ENCODE measurements at places on chromosomes 5 and 9.

DNA sequence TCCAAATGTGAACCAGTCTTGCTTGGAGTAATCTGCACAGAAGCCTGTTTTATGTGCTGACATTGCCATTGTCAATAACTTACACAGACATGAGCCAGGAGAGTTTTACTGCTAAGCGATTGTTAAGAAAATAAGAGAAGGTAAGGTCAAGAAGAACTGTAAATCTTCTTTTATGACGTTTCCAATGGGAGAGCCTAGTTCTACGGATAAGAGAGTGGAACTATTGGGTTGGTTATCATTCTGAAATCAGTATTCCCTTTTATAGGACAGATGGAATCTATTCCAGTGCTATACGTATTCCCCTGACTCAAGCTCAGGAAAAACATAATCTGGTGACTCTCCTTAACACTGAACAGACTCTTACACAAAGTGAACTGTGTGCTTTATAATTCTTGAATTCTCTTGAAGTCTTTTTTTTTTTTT lies 137.9 kb upstream of the OTULINL start:
- no peak for DNase-seq

DNA sequence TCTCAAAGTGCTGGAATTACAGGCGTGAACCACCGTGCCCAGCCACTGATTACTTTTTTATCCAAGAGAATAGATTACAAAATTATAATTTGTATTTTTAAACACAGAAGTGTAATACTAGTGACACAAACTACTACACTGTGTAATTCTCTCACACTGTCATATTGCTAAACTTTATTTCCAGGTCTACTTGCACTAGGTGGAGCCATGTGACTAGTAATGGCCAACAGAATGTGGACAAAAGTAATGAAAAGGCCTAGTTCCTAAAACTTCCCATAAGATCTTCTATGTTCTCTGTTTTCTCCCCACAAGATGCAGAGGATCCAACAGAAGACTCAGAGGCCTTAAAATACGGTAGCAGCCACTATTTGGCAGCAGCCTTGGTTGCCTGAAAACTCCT lies 27.3 kb downstream of the NADK2 start:
- no peak for DNase-seq

DNA sequence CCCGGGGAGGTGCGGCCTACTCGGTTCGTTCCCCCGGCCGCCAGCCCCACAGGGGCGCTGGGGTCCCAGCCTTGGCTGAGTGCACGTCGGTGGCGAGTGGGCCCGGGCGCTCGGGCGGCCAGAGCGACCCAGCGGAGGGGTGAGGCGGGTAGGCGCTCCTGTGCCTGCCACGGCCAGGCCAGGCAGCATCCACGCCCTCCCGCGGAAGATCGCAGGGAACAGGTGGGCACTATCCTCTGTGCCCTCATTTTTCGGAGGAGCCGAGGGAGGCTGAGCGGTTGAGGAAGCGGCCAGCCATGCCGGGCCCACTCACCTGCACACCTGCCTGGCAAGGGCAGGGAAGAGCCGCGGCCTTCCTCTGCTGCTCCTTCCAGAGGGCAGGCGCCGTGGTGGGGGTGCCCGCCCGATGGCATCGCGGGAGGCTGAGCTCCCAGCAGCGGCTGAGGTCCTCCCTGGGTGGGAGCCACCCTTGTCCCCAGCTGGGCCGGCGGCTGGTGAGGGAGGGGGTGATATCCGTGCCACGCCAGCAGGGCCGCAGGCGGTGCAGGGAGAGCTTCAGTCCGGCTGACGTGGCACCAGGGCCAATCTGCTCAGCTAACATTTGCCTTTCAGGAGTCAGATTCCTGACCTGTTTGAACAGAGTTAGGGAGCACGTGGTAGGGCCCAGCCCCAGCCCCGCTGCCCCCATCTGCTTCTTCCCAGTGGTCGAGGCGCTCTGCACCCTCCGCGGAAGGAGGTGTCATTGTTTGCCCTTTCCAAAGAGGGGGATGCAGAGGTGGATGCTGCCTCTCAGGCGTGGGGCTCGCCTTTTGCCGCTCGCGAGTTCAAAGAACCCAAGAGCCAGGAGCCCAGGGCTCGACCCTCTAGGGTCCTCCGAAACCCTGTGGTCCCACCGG lies 1.6 kb upstream of the SEC16A start:
- peak; percentile 16 for DNase-seq

DNA sequence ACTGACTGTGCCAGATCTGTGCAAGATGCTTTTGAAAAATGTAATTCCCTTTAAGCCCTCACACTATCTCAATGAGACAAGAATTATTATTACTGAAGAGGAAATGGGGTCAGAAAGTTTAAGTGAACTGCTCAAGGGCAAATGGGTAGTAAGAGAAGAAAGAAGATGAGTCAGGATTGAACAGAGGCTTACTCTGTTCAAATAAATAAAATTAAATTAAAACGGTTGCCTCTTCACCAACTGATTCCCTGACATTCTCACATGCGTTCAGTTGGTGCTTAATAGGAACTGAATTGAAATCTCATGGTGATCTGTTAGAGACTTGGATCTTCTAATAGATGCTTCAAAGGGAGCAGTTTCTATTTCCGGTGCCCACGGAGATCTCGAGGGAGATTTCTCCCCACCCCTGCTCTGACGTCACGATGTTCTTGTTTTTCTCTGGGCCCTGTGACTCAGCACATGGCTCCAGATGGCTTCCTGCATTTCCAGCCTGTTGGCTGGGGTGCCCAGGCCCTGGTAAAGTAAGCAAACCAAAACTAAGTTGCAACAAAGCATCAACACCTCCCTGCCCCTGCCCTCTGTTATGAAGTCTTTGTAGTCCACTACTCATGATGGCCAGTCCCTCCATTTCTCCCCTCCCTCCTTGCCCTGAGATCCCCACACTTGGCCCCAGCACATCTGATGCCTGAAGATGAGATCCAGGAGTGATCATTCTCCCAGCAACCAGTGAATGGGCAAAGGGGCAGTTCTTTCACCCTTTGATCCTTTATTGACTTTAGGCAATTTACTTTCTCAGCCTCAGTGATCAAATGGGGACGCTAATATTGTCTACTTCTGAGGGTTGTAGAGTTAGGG lies 106.1 kb upstream of the CPEB4 start:
- peak; percentile 62 for DNase-seq

DNA sequence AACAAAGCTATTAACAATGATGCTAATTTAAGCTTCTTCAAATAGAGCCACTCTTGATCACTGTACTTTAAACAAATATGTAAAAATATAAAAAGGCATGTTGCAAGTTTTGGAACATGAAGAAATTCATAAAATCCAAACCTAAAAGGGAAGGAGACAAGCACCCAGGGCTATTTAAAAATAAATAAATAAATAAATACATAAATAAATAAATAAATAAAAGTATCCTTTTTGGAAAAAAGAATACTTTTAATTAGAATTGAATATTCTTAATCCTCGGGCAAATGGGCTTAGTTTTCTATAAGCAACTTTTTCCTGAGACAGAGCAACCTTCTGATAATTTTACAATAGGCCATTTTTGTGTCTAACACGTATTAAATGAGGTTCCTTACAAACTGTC lies 147.5 kb upstream of the PCA3 start:
- no peak for DNase-seq

DNA sequence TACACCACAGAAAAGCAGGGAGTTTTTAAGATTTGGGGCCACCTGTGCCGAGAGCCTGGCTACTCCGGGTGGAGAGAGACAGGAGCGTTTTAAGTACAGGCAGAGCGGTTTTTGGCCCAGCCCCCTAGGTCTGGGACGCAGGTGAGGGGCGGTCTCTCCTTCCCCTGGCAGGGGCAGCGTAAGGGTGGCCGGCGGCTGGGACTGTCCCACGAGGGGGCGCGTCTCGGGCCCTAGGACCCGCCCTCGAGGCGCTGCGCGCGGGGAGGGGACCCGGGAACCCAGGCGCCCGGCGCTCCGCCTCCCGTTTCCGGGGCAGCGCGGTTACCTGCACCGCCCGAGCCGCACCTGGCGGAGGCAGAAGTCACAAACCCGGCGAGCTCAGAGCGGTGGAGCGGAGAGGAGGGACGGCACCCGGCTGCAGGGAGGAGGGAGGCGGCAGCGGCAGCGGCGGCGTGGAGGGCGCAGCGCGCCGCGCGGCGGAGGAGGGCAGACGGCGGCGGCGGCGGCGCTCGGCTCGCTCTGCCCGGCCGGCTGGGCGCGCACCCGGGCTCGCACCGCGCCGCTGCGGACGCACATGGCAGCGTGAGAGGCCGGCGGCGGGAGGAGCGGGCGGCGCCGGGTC lies at the start of gene WWC1:
Gene WWC1, plus strand, starts transcription at position 304 of the 622 bp plus-strand sequence. CDS start 508 bp downstream, outside the sequence.
- peak; percentile 54 for DNase-seq

GRCh38 chr5:150148117-150148927 lies 7.3 kb downstream of the PDGFRB start:
- no peak for DNase-seq

DNA sequence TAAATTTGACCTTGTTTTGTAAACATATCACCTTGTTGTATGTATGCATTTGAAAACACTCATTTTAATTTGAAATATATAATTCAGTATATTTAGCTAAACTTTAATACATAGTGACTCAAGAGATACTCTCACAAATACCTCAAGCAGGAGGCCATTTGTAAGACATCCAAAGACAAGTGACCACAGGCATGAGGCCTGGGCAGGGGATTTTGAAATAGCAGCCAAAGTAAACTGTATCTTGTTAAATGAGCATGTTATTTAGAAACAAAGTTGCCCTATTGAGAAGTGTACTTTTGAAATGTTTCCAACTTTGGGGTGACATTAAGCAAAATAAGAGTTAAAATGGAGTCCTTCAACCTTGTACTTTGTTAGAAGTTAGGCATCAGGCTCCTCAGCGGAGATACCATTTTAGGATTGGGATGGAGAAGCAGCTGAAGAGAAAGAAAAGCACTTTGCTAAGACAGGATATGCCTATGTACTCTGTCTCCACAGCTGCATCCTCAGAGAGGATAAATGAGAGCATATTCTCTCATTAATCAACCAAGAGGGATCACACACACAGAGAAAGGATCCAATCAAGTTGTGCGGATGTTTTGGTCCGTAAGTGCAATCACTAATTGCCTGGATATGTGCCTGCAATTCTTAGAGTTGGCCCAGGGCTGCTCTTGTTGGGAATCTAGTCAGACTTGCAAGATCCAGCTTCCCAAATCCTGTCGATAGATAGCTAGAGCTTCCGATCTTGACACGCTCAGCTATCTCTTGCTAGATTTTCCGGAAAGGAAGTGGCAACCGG lies 157.5 kb upstream of the HAPLN1 start:
- no peak for DNase-seq

GRCh38 chr5:91311697-91312501 lies 71.2 kb downstream of the ARRDC3 start:
- DNase-seq, result peak; percentile 53

- DNase-seq, result no peak
Observed at GRCh38 chr5:86979811-86980411, 287.8 kb upstream of the RASA1 start.

GRCh38 chr5:153569036-153569435 lies 78.6 kb downstream of the GRIA1 start:
- no peak for DNase-seq

GRCh38 chr5:106959387-106959786 lies 711.4 kb downstream of the EFNA5 start:
- no peak for DNase-seq

DNA sequence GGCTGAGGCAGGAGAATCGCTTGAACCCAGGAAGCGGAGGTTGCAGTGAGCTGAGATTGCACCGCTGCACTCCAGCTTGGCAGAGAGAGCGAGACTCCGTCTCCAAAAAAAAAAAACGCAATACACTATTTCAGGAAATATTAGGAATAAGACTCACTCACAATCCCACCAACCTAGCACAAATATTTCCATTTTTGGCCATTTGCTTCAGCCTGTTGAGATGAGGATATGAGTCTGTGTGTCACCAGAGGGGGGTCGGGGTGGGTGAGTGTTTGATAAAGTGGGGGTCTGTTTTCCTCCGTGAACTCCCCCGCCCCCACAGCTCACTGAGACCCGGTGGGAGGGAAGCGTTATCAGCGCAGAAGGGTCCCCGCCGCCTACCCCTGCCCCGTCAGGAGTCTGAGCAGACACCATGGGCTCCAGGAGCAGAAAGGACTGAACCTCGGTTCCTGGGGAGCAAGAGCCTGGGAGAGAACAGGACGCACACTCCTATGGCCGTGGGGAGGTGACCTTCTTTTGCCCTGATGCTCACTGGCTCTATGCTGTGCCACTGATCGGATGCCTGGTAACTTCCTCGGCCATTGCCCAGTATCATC lies 153.8 kb upstream of the PHYKPL start:
- no peak for DNase-seq

DNA sequence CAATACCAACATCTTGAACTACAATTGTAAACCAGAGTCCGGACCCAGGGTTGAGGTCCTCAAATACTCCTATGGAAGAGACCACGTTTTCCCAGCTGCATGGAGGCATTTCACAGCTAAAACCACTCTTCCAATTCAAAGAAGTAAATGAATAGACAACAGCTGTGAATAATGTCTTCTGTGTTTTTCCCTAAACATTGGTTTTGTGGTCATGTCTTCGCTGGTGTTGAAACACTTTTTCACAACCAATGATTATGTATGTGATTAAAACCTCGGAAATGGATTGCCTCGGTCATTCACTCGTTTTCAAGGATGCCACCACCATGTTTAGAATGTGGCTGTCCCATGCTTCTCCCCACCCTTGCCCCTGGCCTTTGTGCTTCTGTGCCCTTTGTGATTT lies 9.4 kb upstream of the TENT4A start:
- DNase-seq, result no peak

- DNase-seq, result no peak
Observed at GRCh38 chr9:133734590-133735414, 3.4 kb downstream of the SARDH start.

- DNase-seq, result no peak
Observed at GRCh38 chr5:72410688-72411295, 90.6 kb downstream of the PTCD2 start.

DNA sequence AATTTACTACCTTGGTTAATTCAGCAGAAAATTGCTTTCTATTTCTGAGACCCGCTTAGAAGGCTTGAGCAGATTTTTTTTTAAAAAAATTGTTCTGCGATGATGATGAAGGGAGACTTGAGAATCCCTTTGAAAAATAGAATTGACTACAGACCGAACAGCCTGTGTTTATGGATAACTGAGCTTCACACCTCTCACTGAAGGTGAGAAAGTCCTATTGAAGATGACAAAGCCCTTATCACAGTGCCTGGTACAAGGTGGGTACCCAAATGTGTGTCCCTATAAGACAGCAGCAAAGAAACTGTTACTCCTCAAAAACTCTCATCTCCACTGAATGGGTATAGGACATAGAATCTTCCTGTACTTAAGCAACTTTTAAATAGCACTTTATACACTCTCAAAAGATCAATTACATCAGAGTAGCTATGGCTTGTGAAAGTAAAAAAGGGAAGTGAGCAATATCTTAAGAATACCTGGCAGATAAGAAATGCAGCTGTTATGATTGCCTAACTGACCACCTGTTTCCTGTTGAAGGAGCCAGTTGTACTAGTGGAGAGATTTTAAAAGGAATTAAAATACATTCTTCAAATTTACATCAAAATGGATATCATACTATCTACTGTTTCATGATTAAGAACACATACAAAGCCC lies 419.7 kb downstream of the CHSY3 start:
- DNase-seq, result no peak
